ENCODE measurements at places on chromosomes 3 and 15. TPM values are rescaled to one million over a fixed set of nuclear protein-coding genes. Genes with fewer than 3 reads are reported as not detected.

Gene PLCL2
- 5.7 TPM for total RNA-seq

Gene GHSR
- total RNA-seq: not detected

Gene DAZL
- not detected for total RNA-seq

Gene CFAP100
- not detected for total RNA-seq

Gene LOXL1
- total RNA-seq: 0.49 TPM

Gene MEX3B
- total RNA-seq: 5.2 TPM
